Mesenchymal stem cell (in vitro differentiated cells and primary cell): ENCODE measurements at places on chromosomes 5 and 9.

DNA sequence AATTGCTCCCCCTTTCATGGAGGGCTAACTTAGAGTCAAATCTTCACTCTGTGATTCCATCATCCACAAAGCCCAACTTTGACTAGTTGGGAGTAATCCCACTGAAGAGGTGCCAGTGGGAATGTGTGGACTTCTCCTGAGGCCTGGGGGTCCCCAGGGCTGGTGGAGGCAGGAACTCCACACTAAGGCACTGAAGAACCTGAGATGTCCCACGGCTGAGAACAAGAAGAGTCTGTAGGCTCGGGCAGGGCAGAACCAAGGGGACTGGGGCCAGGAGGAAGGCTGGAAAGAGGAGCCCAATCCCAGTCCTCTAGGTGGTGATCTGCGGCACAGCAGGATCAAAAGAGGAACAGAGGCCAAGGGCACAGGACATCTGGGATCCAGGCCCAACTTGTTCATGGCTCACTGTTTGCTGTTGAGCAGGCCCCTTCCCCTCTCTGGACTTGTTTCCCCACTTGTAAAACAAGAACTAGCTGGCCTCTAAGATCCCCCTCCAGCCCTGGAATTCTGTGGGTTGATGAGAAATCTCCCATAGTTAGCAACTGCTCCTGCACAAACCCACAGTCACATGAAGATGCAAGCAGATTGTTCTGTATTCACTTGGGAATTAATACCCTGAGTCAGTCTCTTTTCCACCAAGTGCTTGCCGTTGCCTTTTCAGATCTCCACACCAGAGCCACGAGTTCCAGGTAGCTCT, 32.7 kb upstream of the ALDH1B1 start:
- DNase-seq: peak; percentile 14

DNA sequence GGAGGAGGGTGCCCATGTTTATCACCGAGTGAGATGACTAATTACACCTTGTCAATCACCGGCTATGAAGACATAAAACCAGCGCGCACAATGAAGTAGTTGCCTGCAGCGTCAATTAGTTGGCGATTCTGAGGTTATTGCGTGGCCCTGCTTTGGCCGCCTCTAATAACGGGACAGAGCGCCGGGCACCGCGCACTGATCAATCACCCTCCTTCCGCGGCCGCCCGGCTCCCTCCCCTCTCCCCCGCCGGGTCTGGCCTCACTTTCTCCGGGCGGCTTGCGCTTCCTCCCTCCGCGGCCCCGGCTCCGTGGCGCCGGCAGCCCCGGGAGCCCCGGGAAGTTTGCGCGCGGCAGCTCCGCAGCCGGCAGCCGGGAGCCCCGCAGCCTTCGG, 3.3 kb upstream of the LHX2 start:
- no peak for DNase-seq

DNA sequence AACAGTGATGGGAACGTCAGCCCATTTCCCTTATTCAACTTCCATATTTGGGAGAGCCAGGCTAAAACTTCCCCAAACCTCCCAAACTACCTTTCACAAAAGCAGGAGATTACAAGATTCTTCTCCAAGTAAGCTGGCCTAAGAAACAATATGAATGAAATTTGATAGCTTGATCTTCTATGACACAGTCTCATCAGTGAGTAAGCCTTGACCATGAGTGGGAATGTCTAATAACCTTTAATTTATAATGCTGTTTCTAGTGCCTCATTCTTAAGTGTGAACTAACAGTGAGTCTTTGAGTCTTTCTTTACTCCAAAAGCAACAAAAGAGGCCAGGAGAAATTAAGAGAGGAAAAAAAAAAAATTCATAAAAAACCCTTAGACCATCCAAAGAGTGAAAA, 1379.9 kb downstream of the EFNA5 start:
- DNase-seq: no peak

- DNase-seq: no peak
Measured at GRCh38 chr9:128716581-128717254, 7.2 kb downstream of the ZDHHC12 start.

DNA sequence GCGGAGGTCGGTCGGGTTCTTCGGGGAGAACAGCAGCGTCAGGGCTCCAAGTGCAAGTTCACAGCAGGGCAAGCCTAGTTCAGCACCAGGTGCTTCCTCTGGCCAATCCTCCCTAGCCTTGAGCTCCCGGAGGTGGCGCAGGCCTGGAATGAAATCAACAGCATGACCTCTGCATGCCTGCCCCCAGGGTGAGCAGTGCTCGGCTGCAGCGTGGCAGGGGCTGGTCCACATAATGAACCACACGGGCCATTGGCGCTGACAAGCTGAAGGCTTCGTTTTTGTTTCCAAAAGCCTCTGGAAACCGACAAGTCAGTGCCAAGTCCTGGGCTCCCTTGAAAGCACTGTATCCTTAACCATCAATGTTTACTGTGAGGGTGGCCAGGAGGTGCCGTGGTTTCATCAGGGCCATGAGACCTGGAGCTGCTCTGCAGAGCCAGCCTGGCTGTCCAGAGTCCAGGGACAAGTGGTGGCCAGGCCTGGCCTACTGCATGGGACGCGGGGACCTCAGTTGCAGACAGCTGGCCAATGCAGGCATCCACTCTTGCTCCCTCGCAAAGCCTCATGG, 2.1 kb upstream of the INPP5E start:
- DNase-seq: no peak

GRCh38 chr9:29069376-29069775, 1496.1 kb upstream of the C9orf72 start:
- DNase-seq: peak; percentile 17

GRCh38 chr5:140383300-140383699, 18.3 kb upstream of the ANKHD1 start:
- no peak for DNase-seq

- DNase-seq: no peak
Measured at GRCh38 chr5:151022511-151023018, 2.2 kb downstream of the GPX3 start.

- DNase-seq: no peak
Measured at GRCh38 chr9:136719195-136719880, 7.0 kb downstream of the DIPK1B start.
